ENCODE measurements at places on chromosomes 12 and 14.

- peak; percentile 47 for DNase-seq
These were observed 61.1 kb upstream of the FLRT2 start for GRCh38 chr14:85468816-85469215.

- DNase-seq, result peak; percentile 51
These were observed 366.7 kb downstream of the BTG1 start for GRCh38 chr12:91778938-91779400.

GRCh38 chr12:56377310-56377988 is 14.8 kb upstream of the APOF start:
- DNase-seq, result no peak

- DNase-seq, result no peak
These were observed 232.4 kb downstream of the AEBP2 start for GRCh38 chr12:19671695-19672094.

DNA sequence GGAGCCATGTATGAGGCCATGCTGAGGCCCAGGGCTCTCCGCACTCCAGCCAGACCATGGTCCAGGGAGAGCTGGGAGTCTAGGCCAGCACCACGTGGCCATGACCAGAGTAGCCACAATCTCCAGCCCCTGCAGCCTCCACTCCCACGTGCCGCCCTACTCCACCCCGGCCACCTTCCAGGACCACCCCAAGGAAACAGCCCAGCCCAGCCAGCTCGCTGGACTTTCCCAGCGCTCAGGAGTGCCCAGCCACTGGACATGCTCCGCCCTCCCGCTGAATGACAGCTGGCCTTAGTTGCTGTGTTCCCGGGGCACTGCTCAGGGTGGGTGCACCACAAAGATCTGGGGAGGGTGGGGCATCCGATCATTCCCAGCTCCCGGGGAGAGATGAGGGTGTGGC is 2.1 kb upstream of the C14orf180 start:
- no peak for DNase-seq
